ENCODE measurements at places on chromosomes 5 and 9.

DNA sequence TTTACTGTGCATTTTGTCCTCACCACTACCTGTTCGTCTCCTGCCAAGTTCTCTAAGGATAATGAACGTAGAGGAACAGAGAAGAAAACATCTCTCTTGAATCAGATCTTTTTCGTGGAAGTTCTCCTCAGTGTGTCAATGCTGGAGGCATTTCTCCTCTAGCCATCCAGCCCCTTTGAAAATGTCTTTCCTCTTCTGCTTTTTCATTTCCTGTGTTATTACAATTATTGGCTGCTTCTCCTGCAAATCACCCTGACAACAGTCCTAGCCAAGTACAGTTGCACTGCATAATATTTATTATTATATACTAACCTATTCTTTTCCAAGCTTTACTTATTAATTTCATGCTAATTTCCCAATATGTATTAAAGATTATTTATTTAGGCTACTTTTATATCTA lies 61.8 kb upstream of the TRPM3 start:
- no peak for DNase-seq

GRCh38 chr9:19620326-19620725 lies 168.5 kb downstream of the SLC24A2 start:
- DNase-seq, result no peak

- no peak for DNase-seq
These were observed 1428.6 kb downstream of the MAT2B start for GRCh38 chr5:164934039-164934438.

- DNase-seq, result no peak
These were observed 47.5 kb upstream of the NRARP start for GRCh38 chr9:137349471-137350033.

DNA sequence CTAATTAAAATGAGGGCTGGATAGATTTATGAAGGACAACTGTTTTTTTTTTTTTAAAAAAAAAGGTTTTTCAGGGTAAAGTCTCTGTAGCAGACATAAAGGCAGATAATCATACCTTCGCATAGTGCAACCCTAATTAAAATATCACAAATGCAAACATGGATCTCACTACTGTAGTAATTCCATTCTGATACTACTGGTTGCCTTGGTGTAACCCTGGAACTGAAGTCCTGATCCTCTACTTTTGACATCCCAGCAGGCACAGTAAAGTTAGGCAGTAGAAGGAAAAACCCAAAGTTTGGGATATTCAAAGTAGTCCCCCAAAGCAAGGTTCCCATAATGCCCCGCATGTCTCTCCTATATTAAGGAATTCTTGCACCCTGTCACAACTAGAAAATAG lies 19.6 kb downstream of the RFX3 start:
- DNase-seq, result no peak

DNA sequence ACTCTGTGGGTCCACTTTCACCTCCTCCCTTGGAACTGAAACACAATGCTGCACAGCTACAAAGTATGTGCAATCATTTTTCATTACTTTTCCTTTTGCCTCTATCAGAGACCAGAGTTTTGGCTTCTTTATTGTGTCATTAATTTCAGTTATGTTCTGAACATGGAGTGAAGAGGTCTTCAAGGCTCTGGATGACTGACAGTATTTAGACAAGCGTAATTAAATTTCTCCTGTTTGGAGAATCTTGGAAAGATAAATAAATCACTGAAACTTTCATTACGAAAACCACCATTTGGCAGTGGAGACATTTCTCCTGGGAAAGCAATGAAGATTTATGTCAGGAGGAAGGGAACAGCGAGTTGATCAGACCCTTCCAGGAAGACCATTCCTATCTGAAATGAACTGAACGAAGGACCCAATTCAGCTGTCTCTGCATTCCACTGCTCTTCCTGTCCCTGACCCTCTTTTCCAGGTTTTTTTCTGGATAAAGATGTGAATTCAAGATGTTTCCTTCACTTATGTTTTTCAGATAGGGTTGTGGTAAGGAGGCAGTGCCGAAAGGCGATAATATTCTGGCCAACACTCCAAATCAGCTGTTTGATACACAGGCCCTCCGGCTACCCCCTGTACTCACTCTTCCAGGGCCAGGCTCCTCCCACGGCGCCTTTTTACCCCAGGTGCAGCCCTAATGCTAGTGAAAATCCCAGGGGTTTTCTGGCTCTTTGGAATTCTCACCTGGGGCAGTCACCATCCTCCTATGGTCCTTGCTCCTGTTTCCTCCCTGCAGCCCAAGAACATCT lies 77.2 kb upstream of the OSMR start:
- no peak for DNase-seq

DNA sequence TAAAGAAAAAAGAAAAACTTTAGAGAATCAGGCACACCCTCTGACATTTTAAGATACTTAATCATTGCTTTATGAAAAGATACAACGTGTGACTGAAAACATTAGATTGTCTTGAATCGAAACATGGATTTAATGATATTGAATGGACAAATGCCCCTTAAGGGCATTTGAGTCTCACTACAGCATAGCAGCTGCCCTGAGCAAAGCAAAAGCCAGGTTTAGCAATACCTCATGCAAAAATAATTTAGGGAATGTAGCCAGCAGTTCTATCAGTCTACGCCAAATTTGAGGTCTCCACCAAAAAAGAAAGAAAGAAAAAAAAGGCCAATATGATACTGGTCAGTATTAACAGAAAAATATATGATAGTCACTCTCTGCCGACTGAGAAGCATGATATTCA lies 56.6 kb upstream of the LMNB1 start:
- no peak for DNase-seq

DNA sequence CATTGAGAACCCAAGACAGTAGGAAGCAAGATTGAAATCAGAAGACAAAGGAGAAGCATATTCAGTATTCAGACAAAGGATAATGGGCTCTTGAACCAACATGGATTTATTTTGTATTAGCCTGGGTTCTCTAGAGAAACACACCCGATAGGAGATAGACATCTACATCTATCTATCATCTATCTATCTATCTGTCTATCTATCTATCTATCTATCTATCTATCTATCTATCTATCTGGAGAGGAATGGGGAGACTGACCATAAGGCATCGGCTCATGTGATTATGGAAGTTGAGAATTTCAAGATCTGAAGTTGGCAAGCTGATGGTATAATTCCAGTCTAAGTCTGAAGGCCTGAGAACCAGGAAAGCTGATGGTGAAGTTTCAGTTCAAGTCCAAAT lies 13.4 kb downstream of the COX7C start:
- DNase-seq, result no peak

DNA sequence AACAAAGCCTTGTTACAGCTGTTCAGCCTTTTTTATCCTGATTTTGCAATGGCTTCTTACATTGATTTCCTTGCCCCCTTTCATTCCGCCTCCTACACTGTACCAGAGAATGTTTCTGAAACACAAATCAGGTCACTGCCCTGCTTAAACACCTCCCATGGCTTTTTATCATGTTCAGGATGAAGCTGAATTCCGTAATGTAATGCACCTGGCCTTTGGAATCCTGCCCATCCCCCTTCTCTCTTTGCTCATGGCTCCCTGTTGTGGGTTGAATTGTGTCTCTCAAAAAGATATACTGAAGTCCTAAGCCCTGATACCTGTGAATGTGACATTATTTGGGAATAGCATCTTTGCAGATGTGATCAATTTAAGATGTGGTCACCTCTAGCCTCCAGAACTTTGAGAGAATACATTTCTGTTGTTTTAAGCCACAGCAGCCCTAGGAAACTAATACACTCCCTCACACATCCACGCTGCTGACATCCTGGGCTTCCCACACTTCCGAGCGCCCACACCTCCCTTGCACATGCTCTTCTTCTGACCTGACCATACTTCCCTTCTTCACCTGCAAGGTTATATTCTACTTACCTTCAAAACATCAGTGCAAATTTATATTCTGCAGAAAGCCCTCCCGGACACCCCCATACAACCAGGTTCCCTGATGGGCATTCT lies 101.2 kb downstream of the DNAH5 start:
- no peak for DNase-seq

DNA sequence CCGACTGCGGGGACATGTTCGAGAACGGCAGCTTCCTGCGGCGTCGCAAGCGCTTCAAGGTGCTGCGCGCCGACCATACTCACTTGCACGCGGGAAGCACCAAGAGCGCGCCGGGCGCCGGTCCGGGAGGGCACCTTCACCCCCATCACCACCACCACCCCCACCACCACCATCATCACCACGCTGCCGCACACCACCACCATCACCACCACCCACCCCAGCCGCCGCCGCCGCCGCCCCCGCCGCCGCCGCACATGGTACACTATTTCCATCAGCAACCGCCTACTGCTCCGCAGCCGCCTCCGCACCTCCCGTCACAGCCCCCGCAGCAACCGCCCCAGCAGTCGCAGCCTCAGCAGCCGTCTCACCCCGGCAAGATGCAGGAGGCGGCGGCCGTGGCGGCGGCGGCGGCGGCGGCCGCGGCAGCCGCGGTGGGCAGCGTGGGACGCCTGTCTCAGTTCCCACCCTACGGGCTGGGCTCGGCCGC lies 514 bp downstream of the FOXB2 start:
- no peak for DNase-seq

DNA sequence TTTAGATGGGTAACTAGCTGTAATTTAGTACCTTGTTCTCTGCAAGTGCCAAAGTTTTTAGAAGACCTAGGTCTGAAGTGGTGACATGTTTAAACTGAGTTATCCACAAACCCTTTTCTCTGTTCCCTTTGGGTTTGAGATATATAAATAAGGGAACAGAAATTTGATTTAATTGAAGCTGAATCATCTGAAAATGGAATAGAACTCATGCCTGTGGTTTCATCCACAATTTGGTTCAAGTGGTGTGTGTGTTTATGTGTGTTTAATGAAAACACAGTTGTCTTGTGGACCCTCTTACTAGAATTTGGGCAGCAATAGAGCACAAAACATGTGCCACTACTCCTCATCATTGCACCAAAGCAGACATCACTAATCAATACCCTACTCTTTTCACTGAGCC lies 216.9 kb downstream of the GLIS3 start:
- DNase-seq, result no peak

DNA sequence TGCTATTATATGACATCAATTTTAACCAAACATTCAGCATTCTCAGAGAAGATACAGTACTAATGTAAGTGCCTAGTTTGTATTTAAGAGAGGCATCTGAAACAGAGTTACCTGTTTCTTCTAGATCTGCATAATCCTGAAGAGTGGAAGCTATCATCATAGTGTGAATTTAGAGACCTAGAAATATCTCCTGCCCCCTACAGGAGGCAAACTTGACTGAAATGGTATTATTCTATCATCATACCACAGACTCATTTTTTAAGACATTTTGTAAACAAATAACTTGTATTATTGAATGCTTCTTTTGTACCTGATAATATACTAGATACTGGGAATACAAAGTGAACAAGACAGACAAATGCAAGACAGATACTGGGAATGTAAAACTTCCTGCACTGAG lies 216.8 kb upstream of the RPS23 start:
- no peak for DNase-seq

DNA sequence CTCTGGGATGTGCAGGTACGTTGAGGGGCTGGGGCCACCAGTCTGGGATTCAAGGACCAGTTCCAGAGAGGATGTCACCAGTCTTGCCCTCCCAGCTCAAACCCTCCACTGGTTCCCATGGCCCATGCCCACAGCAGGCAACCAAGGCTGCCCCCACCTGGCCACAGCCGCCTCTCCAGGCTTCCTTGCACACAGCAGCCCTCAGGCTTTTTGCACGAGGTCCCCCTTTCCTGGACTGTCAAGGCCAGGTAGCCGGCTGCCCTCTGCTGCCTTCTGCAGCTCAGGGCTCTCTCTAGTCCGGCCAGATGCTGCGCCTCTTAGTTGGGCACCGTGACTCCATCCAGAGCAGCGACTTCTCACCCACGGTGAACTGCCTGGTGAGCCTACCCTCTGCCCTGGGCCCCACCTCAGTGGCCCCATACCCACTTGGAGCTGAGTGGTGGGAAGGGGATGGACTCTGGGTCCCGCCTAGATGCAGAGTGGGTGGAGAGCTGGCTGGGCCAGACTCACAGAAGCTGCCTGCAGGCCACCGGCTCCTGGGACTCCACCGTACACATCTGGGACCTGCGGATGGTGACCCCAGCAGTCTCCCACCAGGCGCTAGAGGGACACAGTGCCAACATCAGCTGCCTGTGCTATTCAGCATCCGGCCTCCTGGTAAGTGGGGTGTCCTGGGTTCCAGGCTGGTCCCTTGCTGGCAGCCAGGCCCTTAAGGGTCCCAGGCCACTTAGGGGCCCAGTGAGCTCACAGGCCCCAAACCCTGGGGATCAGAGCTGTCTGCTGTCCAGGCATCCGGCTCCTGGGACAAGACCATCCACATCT lies 2.9 kb downstream of the WDR38 start:
- no peak for DNase-seq

DNA sequence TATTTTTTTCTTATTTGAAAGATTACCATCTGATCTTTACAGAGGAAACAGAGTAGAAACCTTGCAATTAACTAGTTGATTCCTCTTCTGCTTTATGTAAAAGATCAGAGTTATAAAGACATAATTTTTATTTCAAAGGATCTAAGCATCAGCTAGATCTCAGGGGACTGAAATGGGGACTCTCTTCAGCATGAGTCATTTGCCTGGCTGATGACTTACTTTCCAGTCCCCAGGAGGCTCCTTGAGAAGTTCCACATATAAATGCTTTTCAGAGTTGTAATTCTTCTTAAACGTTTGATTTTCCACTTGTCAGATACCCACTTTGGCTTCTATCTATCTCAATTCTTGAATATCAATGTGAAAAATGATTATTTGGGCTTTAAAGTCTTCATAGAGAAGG lies 389.4 kb downstream of the RAB3C start:
- no peak for DNase-seq

DNA sequence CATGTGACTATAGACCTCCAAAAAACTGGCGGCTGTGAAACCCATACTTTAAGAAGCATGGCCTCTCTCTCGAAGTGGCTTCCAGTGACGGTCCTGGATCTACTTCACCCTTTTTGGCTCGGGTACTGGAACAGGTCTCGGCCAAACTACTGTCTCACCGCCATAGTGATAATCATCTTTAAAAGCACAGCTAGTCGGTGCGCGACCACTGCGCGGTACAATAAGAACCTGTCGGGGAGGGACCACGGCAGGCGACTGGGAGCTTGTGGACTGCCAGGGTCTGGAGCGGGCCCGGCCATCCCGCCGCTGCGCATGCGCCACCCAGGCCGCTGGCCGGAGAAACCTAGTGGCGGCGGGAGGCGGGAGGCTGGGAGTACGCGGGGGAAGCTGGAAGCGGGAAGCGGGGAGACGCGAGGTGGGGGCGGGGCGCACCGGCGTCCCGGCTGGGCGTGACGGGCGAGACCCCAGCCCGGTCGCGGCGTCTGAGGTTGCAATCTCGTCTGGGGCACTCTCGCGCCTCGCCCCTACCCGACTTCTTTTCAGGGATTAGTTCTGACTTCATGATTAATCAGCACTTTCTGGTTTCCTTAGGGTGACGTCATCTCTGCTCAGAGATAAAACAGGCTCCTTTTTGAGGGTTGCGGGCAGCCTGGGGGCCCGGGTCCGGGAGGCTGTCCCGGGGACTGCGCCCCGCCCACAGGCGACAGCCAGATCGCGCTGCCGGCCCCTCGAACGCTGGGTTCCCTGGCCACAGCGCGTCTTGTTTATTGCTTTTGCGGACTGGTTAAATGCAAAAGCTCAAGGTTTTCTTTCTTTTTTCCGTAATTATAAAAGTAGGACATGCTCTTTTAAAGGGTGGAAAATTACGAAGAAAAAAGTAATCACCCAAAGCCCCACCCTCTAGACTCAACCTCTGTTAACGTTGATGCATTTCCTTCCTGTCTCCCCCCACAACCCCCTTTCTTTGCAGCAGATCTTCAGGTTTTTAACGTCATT lies 266.8 kb downstream of the CWC27 start:
- DNase-seq, result peak; percentile 86

- peak; percentile 54 for DNase-seq
These were observed 21.4 kb upstream of the FLT4 start for GRCh38 chr5:180670586-180671359.

GRCh38 chr9:83466351-83466750 lies 71.8 kb downstream of the FRMD3 start:
- DNase-seq, result no peak

All from activated CD4-positive, alpha-beta memory T cell treated with anti-CD3 and anti-CD28 coated beads, Interleukin-2, amount 10 ng/mL, durations not matched to agents 7 days and 5 days (primary cell).